Bronchial epithelial cell (primary cell): ENCODE measurements at places on chromosomes 12 and 14.

GRCh38 chr14:44412858-44413569 lies 94.1 kb downstream of the FSCB start:
- DNase-seq, result no peak

GRCh38 chr14:65167072-65167645 lies 64.8 kb upstream of the MAX start:
- DNase-seq, result no peak

GRCh38 chr12:108587826-108588225 lies 10.1 kb downstream of the TMEM119 start:
- DNase-seq, result no peak

DNA sequence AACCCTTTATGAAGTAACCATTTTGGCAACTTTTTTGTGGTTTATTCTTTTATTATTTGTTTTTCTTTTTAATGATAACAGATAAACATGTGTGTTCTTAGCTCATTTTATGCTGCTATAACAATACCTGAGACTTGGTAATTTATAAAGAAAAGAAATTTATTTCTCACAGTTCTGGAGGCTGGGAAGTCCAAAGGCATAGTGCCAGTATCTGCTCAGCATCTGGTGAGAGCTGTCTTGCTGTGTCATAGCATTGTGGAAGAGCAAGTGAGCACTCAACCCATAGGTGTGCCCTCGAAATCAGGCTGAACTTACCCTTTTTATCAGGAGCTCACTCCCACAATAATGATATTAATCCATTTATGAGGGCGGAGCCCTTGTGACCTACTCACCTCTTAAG lies 8.0 kb upstream of the SCFD1 start:
- DNase-seq, result no peak

DNA sequence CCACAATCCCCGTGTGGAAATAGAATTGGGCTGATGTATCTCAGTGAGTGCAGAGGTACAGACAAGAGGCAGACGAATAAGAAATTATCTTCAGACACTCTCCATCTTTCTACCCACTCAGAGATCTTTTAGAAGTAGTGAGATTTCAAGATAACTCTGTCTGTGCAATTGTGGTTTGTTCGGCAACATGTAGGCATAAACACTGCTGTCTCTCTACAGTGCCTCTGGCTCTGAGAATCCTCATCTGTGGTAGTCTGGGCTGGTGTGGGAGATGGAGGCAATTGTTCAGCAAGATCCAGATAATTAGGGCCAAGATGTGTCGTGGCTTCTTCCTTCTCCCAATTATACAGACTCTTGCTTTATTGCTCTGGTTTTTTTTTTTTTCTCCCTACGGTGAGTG lies 3.1 kb downstream of the HOXC13 start:
- DNase-seq, result no peak

DNA sequence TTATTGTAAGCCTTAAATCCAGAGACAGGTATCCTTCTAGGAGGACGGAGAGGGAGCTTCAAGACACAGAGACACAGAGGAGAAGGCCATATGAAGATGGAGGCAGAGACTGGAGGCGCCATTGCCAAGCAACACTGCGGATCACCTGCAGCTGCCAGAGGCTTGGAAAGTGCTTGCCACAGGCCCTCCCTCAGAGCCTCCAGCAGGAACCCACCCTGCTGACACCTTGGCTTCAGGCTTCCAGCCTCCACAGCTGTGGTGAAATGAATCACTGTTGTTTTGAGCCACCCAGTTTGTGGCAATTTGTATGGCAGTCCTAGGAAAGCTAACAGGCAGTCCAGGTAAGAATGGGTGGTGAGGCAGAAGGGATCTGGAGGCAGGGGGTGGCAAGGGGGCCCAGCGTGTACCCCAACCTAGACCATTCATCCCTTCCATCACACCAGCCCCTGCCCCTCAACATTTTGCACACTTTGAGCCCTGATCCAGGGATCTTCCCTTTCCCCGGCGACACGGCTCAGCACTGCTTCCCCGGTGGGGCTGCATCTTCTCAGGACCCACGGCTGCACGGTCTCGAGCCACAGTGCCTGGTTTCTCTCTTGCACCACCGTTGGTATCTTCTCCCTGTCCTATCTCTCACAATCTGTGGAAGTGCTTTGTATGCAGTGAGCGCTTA lies 22.3 kb upstream of the BCDIN3D start:
- DNase-seq, result no peak

DNA sequence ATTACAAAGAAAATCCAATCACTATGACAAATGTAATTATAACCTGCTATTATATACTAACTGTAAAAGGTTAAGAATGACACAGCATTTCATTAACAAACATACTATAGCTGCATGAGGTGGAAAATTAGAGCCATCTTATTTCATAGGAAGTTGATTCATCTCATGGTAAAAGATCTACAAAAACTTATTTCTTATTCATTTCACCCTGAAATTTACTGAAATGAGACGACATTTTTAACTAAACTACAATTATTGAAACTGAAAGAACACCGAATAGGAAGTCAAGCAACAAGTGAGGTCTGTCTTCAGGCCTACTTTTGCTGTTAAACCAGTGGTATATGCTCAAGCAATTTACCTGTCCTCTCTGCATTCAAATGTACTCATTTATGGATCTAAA lies 87.2 kb downstream of the CEP83 start:
- no peak for DNase-seq

DNA sequence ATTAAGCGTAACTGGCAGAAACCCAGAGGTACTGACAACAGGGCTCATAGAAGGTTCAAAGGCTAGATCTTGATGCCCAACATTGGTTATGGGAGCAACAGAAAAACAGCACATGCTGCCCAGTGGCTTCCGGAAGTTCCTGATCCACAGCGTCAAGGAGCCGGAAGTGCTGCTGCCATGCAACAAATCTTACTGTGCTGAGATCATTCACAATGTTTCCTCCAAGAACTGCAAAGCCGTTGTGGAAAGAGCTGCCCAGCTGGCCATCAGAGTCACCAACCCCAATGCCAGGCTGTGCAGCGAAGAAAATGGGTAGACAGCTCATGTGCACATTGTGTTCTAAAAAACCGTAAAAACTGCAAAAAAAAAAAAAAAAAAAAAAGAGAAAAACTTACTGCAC lies 192.3 kb downstream of the MON2 start:
- DNase-seq, result no peak

- DNase-seq, result no peak
Measured at GRCh38 chr12:114406316-114406983, 506 bp upstream of the TBX5 start.

GRCh38 chr12:113134521-113134951 lies 1.0 kb downstream of the RASAL1 start:
- DNase-seq, result no peak

GRCh38 chr12:84874125-84874824 lies 38.3 kb downstream of the SLC6A15 start:
- peak; percentile 61 for DNase-seq

DNA sequence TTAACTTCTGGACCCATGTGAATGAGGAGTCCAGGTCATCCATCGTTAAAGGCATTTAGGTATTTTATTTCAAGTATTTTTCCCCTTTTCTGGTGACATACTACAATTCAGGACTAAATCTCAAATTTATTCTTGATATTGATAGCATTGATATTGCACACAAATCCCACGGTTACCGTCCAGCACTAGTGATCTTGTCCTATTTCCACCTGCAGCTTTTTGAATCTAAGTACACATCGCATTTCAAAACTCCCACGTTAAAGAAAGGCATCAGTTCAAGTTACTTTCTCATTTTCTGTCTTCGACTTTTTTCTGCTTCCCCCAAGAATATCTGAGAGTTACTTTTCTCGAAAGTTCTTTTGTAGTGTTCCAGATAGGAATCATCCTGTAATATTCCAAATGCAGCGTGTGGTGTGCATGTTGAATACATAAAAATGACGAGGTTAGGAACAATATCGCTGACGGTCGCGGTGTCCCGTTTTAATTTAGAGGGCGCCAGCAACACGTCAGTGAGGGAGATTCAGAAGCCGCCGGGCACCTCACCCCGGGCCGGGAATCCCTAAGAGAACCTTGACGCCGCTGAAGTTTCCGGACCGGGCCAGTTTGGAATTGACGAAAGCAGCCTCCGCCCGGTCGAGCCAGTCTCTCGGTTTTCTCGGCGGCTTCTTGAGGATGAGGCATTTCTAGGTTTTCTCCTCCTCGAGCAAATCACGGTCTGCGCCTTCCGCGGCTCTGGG lies 569 bp upstream of the RGS6 start:
- DNase-seq, result peak; percentile 2

GRCh38 chr12:47225356-47225755 lies 145.6 kb upstream of the AMIGO2 start:
- DNase-seq, result no peak

GRCh38 chr12:57845478-57846284 lies 848 bp downstream of the CTDSP2 start:
- DNase-seq, result no peak

DNA sequence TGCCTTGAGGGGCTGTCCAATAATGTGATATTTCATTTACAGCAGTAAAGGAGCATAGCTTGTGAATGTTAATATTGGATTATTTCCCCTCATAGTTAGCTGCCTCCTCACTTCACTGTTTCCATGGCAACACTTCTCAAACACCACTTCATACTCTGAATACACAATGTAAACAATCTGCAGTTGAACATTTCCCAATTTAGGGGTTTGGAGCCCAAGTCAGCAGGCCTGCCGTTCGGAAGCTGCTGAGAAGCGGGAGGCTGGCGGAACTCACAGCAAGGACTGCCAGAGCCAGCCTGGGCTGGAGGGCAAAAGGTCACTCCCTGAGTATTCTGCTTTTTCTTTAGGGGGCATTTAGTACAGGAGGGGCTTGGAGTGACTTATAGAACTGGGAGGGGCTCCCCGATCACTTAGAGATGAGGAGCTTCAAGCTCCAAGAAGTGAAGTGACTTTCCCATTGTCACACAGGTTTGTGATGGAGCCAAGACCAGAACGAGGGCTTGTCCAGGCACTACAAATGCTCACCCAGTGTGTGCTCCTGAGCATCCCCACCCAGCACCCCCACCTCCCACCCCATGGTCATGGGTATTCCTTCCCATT lies 12.1 kb upstream of the SLC24A4 start:
- DNase-seq, result no peak

- peak; percentile 46 for DNase-seq
Measured at GRCh38 chr12:111056618-111057521, 136.5 kb upstream of the MYL2 start.

DNA sequence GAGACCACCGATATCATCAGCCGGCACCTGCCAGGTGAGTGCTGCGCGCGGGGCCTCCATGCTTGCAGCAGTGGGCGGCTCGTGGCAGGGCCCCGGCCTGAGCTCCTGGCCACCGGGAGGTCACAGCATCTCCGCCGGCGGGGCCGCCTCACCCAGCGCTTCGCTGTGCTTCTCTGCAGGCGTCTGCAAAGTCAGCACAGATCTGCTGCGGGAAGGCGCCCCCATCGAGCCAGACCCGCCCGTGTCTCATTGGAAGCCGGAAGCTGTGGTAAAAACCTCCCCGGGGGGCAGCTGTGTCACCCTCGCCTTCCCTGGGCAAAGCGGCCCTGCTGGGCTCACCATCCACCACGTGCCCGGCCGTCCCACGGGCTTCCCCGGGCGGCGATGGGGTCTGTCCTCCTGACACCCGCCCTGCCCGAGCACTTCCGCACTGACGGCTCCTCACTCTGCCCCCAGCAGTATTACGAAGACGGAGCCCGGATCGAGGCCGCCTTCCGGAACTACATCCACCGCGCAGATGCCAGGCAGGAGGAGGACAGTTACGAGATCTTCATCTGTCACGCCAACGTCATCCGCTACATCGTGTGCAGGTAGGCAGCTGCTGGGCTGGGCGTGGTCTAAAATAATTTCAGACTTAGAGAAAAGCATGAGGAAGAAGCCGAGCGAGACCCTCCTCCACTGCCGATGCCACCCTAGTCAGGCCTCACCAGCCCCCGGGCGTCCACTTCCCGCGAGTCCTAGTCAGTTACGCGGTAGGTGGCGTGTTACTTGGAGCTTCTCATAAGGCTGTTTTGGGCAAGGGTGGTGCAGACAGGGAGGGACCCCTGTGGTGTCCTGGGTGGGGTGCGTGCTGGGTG lies 7.1 kb downstream of the PGAM5 start:
- no peak for DNase-seq

GRCh38 chr12:6316921-6317692 lies 6.6 kb downstream of the PLEKHG6 start:
- DNase-seq, result no peak

- DNase-seq, result no peak
Measured at GRCh38 chr12:111521801-111522200, 77.3 kb downstream of the ATXN2 start.

DNA sequence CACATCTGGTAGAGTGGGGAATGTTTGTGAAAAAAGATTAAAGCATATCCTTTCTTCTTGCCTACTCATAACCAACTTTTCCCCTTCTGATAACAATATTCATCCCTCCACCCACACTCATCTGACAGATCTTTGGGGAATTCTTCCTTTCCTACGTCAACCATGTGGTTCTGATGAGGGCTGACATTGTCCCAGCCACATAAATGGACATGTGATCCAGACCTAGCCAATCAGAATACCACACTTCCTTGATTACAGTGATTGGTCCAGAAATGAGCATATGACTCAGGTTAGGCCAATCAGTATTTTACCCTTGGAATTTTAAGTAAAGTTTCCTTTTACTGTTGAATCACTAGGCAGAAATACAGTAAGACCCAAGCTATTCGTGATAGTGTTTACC lies 58.9 kb downstream of the GPR65 start:
- no peak for DNase-seq

DNA sequence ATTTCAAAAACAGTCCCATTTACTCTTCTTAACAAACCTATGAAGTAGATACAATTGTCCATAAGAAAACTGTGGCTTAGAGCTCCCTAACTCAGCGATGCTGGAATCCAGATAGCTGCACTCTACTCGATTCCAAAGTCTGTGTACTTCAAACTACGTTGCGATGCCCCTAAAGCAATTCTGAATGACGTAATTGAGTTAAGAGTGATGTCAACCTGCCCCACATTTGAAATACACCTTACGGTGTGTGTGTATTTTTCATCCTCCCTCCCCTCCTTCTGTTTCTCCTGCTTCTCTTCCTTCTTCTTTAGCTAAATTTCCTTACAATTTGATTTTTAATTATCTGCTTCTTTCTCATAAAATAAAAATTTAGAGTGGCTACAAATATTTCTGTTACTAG lies 31.9 kb upstream of the RAP1B start:
- DNase-seq, result no peak

- peak; percentile 89 for DNase-seq
Measured at GRCh38 chr12:59452259-59452658, 143.6 kb upstream of the SLC16A7 start.

DNA sequence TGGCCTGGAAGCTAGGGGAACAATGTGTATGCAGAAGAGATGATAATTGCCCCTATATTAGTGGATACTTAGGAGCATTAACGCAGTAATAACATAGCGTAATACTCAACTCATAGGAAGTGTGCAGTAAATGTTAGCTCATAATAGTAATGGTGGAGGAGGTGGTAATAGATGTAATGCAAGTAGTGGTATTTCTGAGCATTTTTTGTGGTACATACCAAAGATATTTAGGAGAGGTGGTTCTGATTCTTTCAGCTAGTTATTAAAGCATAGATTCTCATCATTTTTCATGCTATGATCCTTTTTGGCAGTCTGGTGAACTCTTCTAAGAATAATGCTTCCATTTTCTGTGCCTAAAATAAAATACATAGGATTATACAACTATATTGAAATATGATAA lies 233.1 kb downstream of the PTPRO start:
- DNase-seq, result no peak
